ENCODE measurements at places on chromosomes 12 and 14.

DNA sequence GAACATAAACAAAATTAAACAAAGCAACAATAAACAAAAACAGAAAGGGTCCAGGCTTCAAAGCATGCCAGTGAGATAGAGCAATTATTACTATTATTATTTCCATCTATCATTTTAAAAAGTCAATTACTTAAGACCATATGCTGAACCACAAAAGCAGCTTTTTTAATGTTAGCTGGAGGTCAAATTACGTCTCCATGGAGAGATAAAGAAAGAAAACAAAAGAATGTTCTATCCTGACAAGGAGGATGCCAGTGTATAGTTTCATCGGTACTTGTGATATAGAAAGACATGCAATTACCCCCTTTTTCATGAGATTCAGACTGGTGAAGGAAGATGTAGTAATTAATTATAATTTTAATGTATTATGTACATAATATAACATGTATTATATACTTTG lies 81.6 kb upstream of the DCN start:
- no peak for DNase-seq

- DNase-seq: no peak
These were observed 267.7 kb downstream of the MED13L start for GRCh38 chr12:116009805-116010204.

- no peak for DNase-seq
These were observed 10.0 kb downstream of the STXBP6 start for GRCh38 chr14:25039933-25040332.

DNA sequence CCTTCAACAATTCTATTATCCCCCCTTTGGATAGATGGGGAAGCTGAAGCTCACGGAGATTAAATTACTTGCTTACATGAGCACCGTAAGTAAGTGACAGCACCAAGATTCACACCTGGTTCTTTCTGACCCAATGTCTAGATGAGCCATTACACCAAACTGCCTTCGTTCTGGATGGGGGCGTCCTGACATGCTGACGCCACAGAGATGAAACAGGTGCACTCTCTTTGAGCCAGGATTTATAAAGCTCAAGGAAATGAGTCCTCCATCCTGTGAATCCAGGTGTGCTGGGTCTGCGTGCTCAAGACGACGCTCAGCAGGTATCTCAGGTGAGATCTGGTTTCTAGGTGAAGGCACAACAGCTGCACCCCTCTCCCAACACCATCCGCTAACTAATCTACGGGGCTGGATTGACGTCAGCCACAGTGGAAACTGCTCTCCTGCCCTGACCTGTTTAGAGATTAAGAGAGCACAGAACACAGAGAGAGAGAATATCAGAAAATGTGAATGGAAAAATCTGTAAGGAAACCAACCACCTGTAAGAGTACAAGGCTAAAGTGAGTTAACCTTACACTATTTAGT lies 61.6 kb downstream of the KSR2 start:
- DNase-seq: no peak

GRCh38 chr12:77102123-77102522 lies 36.8 kb upstream of the E2F7 start:
- no peak for DNase-seq

DNA sequence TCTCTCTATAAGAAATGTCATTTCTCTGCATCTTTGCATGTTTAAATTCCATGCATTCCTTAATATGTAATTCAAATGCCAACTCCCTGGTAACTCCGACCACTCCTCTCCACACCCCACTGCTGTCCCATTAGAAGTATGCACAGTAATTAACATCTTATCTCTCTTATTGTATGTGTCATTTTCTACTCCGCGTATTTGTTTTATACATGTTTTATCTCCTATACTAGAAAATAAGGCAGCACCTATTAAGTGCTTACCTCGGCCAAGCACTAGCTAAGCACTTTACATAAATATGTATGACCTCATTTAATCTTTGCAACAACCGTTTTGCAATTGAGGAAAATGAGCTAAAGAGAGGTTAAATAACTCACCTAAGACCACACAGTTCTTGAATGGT lies 469.8 kb downstream of the BCAT1 start:
- DNase-seq: no peak

GRCh38 chr14:63524537-63525155 lies 18.5 kb downstream of the PPP2R5E start:
- DNase-seq: no peak

GRCh38 chr14:100150932-100151587 lies 8.4 kb downstream of the DEGS2 start:
- no peak for DNase-seq

GRCh38 chr12:92470608-92471021 lies 232.2 kb upstream of the PLEKHG7 start:
- peak; percentile 69 for DNase-seq

- no peak for DNase-seq
These were observed 194.5 kb upstream of the CDKN3 start for GRCh38 chr14:54202288-54202687.

GRCh38 chr12:116639765-116640164 lies 80.6 kb downstream of the MAP1LC3B2 start:
- DNase-seq: no peak

GRCh38 chr14:51650716-51651387 lies 858 bp upstream of the FRMD6 start:
- DNase-seq: no peak

DNA sequence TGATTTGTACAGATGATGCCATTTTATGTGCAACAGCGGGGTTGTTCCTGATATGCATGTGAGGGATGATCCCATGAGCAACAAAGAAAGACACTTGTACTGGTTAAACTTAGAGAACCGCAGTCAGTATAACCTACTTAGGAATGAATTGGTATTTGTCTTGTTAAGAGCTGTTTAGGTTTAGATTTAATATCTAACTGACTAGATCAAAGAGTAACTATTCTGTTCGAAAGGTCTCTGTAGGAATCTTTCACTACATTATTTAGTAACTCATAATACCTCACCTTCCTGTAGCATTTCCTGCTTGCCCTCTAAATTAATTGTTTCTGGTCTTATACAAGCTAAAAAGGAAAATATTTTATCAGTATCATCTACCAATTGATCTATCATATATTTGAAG lies 350.4 kb downstream of the TRHDE start:
- DNase-seq: no peak

DNA sequence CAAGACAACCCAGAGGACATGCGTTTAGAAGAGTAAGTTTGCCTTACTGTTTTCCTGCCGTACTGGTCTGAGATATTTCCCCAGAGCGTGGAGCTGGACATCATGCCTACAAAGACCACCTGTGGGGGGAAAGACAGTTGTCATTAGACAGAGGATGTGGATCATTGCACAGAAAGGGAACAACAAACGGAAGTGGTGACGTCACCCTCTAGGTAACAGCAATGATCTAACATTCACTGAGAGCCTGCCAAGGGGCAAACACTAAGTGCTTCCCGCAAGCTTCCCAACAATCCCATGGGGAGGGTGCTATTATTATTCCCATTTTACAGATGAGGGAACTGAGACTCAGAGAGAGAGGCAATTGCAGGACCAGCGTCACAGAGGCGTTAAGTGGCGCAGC lies 48.5 kb downstream of the SVOP start:
- no peak for DNase-seq

GRCh38 chr12:88299567-88300101 lies 157.5 kb downstream of the TMTC3 start:
- DNase-seq: peak; percentile 50

DNA sequence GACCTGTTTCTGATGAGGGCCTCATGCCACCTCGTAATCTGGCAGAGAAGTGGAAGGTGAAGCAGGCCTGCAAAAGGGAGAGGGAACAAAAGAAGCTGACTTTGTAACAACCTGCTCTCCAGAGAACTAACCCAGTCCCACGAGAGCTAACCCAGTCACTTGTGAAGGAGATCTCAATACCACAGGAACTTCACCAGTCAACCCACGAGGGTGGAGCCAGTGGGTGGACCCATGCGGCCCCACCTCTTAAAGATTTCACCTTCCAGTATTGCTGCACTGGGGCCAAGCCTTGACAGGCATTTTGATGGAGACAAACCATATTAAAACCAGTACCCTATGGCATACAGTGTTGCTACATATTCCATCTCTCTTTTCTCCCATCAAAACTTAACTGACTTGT lies 55.1 kb downstream of the SERPINA10 start:
- no peak for DNase-seq

DNA sequence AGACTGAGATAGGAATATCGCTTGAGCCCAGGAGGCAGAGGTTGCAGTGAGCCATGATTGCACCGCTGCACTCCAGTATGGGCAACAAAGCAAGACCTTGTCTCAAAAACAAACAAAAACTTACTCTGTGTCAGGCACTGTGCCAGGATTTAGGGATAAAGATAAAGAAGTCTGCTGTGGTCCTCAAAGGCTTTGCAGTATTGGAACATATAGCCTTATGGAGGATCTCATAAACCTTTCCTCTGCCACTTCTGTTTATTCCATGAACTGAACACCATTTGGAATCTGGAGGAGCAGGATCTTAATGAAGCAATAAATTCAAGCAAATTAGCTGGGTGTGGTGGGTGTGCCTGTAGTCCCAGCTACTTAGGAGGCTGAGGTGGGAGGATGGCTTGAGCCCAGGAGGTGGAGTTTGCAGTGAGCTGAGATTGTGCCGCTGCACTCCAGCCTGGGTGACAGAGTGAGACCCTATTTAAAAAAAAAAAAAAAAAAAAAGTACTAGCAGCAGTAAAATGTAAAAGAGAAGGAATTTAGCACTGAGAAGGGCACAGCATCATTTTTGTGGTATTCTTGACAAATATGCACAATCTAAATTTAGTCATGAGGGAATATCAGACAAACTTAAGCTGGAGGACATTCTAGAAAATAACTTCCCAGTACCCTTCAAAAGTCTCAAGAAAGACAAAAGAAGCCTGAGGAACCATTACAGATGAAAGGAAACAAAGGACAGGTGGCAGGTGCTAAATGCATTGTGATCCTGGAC lies 27.1 kb downstream of the BMAL2 start:
- no peak for DNase-seq

- DNase-seq: no peak
These were observed 888 bp upstream of the PPP1R12A start for GRCh38 chr12:79935624-79936345.

- DNase-seq: no peak
These were observed 107.4 kb downstream of the SSPN start for GRCh38 chr12:26302776-26303175.

DNA sequence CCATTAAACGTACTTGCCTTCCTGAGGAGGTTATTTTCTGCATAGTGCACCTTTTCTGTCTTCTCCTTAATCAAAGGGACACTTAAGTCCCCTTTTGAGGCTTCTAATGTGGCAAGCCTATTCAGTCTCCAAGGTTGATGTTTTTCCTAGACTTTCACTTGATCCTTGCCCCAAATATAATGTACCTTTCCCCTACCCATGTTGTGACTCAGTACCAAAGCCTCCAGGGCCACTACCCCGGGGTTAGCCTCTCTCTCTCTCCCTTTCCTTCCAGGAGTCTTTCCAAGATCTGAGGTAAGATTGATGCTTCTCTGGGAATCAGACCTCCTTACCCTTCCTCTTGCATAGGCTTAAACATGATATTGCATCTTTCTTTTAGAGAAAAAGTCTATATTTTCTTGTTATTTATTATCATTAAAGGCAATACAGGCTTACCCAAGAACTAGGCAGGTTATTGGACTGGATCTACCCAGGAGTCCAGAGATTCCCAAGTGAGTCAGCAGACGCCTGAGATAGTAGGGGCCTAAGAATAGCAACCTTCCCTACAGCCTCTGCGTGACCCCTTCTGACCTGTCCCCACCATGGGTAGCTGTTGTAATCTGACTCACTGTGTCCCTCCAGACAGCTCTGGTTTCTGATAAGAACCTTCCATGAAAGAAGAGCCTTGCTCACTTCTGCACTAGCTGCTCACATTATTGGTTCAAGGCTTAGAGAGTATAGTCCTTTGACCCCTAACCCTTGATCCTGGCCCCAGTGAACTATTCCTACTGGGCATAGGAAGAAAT lies 172.9 kb downstream of the ZFP36L1 start:
- DNase-seq: no peak

- no peak for DNase-seq
These were observed 25.1 kb downstream of the ASPG start for GRCh38 chr14:104110491-104111209.

DNA sequence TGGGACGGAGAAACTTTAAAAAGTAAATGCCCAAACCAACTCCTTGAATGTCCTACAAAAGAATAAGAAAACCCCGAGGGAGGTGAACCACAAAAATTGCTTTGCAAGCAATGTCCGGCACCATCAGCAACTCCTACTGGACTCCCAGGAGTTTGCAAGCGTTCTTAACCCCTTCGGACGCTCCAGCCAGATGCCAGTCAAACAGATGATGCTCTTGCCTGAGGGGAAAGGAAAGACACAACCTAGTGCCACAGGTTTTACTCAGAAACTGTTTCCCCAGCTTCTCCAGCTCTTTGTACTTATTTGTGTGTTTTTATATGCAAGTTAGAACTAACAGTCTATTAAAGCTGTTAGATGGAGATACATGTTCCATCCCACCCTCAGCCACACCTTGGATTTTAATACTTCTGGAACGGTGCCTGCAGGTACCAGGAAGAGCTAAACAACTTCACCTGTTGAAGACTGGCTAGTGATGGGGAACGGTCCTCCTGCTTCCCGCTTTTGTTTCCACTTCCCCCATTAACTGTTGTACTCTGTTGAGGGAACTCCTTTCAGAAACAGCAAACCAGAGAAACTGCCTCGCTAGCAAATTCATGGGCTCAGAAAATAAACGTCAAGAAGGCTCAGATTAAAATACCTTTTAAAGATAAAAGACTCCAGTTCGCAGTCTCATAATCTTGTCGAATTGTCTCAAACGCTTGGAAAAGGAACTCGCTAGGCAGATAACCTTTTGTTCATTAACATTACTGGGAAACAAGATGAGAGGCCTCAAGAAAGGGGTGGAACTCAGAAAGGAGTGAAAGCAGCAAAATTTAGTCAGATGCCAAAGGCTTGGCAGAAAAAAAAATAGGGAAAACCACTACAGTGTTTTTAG lies 1.1 kb upstream of the FERMT2 start:
- DNase-seq: no peak

DNA sequence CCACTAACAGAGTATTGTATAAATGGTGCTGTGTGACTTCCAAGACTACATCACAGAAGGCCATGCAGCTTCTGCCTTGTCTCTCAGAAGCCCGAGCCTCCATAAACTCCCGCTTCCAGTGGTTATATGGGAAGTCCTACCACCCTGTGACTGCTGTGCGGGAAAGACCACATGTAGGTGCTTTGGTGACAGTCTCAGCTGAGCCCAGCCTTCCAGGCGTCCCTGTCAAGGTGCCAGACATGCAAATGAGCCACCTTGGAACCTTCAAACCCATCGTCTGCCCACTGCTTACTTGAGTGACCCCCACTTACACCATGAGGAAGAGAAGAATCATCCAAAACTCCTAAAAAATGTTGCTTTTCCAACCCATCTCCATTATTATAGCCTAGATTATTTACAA lies 123.0 kb downstream of the SLC38A1 start:
- DNase-seq: no peak

- DNase-seq: no peak
These were observed 484 bp upstream of the PRKCH start for GRCh38 chr14:61320806-61321384.
